LHCN-M2 (cell line): ENCODE measurements at places on chromosomes 1 and 21.
A peak's percentile ranks its signal among the peaks of the same experiment; 100 is the strongest.

DNA sequence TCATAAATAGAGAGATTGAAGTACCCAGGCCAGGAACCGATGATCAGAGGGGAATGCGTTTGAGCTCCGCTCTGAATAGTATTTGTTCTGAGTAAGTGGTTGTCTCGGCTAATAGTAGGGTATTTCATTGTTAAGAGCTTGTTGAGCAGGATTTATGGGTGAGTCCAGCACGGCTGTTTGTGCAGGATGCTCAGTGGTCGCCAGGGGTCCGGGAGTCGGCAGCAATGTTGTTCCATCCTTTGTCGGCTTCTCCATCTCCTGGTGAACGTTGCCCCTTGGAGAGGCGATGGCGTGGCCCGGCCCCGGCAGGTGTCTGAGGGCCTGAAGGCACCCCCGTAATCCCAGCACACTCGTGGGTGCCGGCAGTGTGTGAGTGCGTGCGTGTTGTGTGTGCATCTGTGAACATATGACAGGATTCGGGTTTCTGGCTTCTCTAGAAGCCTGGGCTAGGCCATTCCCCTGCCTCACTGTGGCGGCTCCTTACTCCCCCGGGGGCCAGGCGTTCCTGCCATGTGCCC, 160.8 kb upstream of the ARHGEF16 start:
- no peak for DNase-seq

DNA sequence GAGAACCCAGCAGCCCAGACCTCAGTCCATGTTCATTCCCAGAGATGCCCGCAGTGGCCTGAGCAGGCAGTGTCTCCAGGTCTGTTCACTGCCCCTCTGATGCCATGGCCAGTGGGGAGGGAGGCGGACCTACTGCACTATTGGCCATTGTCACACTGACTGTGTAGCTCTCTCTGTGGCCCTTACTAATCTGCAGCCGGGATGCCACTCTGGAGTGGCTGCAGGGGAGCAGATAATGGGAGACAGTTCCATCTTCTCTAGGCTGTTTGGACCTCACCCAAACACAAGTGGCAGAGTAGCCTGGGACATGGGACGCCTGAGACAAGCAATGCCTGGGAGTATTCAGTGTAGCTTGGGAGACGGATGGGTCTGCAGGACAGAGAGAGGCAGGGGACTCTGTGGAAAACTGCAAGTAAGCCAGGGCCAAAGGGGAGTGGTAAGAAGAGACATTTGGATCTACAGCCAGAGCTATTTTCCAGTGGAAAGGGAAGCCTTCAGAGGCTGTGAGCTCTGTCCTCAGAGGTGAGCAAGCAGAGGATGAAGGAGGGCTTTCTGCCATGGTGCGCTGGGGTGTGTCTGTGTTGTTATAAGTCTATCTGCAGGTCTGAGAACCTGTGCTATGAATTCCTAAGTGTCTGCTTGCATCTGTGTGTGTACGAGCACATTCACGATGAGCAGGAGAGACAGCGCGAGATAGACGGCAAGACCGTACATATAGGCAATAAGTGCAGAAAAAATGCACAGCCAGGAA, 26.7 kb downstream of the DMBX1 start:
- DNase-seq, result no peak

DNA sequence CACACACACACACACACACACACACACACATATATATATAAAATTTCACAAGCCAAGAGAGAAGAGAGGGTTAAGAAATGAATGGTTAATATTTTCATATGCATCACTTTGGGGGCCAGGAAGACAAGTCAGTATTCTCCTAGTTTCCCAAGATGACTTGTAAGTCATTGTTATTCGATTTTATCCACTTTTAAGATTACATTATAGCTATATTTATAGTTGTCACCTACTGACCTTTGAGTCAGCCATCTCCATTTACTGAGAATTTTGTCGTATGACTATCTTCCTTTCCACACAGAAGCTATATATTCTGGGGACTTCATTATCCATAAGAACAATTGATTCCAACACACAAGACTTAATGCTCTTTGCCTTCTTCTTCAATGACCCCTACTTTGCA, 8.9 kb downstream of the LYST start:
- no peak for DNase-seq

DNA sequence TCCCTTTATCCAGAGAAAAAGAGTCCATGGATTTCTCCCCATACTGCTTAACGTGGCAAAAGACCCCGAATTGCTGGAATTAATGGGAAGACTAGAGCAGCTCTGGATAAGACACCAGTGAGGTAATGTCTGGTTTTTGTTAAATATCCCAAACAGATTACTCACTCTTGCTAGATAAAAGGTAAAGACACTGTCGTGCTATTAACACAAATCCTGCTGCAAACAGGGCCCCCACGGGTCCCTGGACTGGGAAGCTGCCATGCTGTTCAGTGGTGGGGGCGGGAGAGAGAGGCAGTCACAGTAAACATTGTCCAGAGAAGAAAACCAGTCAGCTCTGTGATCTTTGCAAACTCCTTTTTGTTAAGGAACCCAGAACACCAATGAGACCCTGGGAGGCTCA, 15.2 kb upstream of the SRP9 start:
- DNase-seq, result no peak

DNA sequence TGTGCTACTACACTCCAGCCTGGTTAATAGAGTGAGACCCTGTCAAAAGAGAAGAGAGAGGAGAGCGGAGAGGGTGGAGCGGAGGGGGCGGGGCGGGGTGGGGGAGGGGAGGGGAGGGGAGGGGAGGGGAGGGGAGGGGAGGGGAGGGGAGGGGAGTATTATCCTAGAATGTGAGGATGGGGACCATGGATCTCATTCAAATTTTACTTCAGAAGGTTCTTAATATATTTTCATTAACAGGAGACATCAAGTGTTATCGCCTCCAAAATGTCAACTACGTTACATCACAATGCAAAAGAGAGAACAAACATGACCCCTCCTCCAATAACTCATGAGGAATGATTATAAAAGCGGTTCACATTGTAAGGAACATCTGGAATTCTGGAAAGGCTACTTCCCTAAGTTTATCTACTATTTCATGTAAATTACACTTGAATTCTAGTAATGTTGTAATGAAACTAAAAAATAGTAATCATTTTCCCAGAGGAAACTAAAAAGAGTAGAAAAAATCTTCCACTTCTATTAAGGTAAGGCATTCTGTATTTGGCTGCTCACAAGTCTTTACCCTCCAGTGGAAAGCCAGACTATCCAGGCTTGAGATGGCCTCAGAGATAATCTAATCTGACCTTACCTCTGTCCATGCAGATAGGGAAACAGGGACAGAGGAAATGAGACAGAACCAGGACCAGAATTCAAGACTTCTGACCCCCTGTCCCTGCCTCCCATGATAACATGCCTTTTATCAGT, 18.8 kb upstream of the GUCA2A start:
- no peak for DNase-seq

GRCh38 chr21:46540087-46540710, 64.7 kb downstream of the S100B start:
- no peak for DNase-seq

- no peak for DNase-seq
These were observed 10.4 kb downstream of the MYOG start for GRCh38 chr1:203075236-203076030.

GRCh38 chr1:190904091-190904695, 426.5 kb upstream of the BRINP3 start:
- DNase-seq, result peak; percentile 18

DNA sequence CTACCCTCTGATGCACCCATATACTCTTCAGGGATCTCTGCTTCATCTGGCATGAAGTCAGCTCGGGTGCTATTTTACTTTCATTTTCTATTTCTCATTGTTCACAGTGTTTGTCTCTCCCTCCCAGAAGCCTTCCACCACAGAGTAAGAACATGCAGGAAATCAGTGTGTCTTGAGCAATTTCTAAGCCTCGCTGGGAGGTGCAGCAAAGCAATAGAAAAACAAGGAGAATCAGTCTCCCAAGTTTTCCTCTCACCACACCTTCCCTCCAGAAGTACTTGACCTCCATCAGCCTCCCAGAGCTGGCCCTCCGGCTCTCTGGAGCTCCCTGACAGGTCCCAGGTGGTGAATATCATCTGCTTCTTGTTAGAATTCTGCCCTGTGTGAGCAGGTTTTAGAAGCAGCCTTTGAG, 594.7 kb upstream of the CAMK1G start:
- peak; percentile 64 for DNase-seq

DNA sequence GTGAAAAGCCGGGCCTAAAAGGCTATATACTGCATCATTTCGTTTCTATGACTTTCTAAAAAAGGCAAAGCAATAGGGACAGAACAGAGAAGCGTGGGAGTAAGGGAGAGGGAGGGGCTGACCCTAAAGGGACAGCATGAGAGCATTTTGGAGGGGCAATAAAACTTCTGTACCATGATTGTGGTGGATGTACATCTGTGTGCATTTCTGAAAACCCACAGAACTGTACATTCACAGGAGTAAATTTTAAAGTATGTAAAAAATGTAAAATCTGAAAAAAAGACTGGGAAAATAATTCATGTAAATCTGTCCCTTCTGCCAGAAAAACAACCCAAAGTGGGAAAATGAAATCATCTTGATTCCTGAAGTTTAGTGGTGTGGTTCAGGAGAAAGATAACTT, 235.4 kb downstream of the CENPF start:
- DNase-seq, result peak; percentile 17

- DNase-seq, result no peak
These were observed 237.3 kb downstream of the FOXD2 start for GRCh38 chr1:47675047-47675675.

GRCh38 chr1:193356249-193356648, 169.8 kb upstream of the B3GALT2 start:
- no peak for DNase-seq

GRCh38 chr1:29017975-29018712, 103.8 kb downstream of the EPB41 start:
- no peak for DNase-seq

DNA sequence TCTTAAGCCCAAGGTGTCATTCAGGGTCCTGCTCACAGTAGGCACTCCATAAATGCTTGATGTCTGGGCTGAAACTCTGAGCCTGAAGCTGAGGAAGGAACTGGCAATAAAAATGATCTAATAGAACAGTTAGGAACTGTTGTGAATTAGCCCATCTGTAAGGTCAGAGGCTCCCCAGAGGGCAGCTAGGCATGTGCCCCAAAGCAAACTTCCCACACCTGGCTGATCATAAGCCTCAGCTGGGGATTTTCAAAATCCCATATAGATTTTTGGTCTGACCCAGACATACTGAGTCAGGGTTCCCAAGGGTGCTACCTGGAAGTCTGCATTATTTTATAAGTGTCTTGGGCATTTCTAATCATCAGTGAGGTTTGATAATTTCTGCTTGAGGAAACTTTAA, 309.4 kb upstream of the PROX1 start:
- no peak for DNase-seq

DNA sequence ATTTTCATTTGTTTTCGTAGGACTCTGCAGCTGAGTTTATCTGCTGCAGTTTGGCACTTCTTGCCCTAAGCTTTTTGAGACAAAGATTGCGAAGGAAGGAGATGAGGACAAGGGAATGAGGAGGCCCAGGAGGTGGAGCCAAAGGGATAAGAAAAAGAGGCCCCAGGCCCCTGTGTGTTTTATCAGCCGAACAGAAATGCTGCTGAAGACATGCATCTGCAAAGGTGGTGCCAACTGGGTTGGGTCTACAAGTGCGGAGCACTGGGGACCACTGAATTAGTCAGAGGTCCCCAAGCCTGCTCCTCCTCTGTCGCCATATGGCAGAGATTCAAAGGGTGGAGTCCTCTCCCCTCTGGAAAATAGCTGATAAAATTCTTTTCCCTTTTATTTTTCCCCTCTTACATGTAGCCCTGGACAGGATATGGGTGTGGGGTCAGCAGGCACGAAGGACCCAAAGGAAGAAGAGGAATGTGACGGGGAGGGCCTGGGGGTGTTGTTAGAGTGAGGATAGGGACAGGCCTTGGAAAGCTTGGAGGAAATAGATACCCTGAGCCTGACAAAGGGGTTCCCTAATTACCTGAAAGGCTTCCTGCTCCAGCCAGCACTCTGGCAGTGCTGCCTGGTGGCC, 2.7 kb downstream of the CD34 start:
- no peak for DNase-seq

DNA sequence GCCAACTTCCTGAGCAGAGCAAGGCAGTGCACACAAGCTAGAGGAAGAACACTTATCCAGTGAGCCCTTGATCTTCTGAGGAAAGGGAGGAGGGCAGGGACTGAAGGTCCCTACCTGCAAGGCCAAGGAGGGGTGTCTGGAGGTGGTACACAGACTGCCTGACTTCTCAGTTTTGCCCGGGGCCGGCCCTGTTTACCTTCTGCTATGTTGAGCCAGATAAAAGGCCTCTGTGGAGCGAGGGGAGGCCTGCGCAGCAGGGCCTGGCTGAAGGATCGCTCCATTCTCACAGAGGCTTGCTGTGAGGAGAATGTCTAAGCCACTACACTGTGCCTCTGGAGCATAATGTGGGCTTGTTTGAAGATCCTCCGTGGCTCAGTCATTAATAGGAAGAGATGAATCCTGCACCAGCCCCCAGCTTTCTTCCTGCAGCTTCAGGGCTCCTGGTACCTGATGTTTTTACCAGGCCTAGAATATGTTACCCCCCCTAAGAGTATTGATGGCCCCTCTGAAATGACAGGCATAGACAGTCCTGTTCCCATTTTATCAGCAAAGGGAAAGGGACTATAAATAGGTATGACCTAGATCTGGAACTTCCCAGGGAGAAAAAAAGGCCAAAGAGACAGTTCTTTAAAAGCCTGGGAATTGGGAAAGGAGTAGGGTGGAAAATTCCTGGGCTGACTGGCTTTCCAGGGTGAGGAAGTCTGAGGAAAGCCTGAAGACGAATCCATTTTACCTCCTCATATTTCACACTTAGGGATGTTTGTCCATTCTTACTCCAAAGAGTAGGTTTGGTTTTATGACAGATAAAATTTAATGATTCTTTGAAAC, 4.7 kb downstream of the POGK start:
- no peak for DNase-seq

DNA sequence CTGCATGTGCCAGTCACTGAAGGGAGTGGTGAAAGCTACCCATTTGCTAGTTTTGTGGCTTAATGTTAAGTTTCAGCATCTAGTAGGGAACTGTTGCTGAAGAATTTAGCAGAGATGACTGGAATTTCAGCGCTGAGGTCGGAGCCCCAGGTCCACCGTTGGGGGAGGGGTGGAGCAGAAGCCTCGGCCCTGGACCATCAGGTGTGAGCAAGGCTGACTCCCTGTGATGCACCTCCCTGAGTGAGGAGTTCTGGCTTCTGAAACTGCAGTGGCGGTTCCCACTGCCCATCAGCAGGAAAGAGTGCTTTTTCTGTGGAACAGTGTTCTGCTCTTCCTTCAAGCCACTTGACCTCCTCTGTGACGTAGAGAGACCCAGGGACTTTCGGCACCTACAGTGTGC, 1.3 kb downstream of the NOS1AP start:
- no peak for DNase-seq

GRCh38 chr1:22755641-22756040, 45.0 kb downstream of the EPHB2 start:
- DNase-seq, result no peak

- no peak for DNase-seq
These were observed 164.5 kb downstream of the GRIK3 start for GRCh38 chr1:36869826-36870225.

GRCh38 chr1:173395762-173396161, 81.4 kb upstream of the PRDX6 start:
- DNase-seq, result no peak

- no peak for DNase-seq
These were observed 28.1 kb upstream of the ZBTB18 start for GRCh38 chr1:244022864-244023440.
